ENCODE measurements at places on chromosomes 2 and 18. TPM values are rescaled to one million over a fixed set of nuclear protein-coding genes. Genes with fewer than 3 reads are reported as not detected.

The CTNNA2 gene
- not detected for total RNA-seq

The LRRC30 gene
- total RNA-seq, result not detected

The SCN9A gene
- total RNA-seq, result 15.2 TPM

The FAM124B gene
- not detected for total RNA-seq
